Stimulated activated CD8-positive, alpha-beta memory T cell treated with anti-CD3 and anti-CD28 coated beads, Interleukin-15, amount 100 ng/mL, for 24 hours (primary cell): ENCODE measurements at places on chromosomes 7 and 10.

GRCh38 chr7:52727632-52728031 is 307.8 kb upstream of the POM121L12 start:
- DNase-seq = no peak

GRCh38 chr10:15201589-15202300 is 33.3 kb upstream of the NMT2 start:
- DNase-seq = no peak

GRCh38 chr7:72265071-72265904 is 146.8 kb downstream of the CALN1 start:
- DNase-seq = no peak

- no peak for DNase-seq
Measured at GRCh38 chr7:100444311-100445278, 8.3 kb upstream of the PPP1R35 start.

DNA sequence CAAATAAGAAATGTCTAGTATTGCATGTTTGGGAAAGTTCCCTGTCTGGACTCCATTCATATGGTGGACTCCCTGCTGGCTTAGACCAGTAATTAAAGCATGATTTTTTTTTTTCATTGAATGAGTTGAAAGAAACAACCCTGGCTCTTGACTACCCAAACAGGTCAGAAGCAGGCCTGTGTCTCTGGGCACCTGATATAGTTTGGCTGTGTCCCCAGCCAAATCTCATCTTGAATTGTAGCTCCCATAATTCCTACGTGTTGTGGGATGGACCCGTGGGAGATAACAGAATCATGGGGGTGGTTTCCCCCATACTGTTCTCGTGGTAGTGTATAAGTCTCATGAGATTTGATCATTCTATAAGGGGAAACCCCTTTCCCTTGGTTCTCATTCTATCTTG is 206.2 kb downstream of the TMEM178B start:
- DNase-seq = no peak

- no peak for DNase-seq
Measured at GRCh38 chr10:110912374-110912773, 6.6 kb downstream of the BBIP1 start.
